NCI-H187 (cell line): ENCODE measurements at places on chromosomes 5 and 9.

DNA sequence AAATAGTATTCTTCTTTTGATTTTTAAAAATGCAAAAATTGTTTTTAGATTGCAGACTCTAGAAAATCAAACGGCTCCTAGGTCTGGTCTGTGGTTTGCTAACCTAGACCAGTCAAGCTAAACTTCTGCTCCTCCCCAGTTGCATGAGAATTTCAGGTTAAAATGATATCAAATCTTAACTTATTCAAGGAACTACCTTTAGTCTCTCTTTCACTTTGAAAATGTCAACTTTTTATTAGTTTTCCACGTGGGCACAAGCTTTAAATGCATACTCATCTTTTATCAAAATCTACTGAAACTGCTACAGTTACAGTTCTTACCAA is 8.8 kb downstream of the CAMK4 start:
- no peak for DNase-seq

DNA sequence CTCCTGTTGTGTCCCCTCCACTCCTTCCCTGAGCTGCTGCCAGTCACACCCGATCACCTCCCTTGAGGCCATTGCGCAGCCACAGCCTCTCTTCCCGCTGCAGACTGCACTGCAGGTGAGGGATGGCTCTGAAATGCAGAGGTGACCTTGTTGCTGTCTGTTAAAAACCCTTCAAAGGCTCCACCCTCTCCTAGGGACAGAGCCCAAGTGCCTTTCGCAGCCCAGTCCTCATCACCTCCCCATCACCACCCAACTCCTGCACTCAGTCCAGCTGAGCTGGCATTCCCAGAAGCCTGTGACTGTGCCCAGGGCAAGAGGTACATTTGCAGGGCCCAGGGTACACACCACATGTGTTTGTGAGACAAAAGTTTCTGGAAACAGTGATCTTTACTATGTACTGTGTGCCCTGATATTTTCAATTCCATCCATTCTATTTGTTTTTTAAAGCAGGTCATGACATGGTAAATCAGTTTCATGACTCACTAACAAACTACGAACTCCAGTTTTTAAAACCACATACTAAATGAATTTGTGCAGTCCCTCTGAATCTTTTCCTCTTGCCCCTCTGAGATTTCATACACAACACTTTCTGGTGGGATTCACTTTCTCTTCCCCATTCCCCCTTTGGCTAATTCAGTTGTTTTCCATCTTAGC is 73.0 kb upstream of the SPOCK1 start:
- peak; percentile 22 for DNase-seq

GRCh38 chr9:134712926-134713325 is 71.3 kb downstream of the COL5A1 start:
- no peak for DNase-seq

DNA sequence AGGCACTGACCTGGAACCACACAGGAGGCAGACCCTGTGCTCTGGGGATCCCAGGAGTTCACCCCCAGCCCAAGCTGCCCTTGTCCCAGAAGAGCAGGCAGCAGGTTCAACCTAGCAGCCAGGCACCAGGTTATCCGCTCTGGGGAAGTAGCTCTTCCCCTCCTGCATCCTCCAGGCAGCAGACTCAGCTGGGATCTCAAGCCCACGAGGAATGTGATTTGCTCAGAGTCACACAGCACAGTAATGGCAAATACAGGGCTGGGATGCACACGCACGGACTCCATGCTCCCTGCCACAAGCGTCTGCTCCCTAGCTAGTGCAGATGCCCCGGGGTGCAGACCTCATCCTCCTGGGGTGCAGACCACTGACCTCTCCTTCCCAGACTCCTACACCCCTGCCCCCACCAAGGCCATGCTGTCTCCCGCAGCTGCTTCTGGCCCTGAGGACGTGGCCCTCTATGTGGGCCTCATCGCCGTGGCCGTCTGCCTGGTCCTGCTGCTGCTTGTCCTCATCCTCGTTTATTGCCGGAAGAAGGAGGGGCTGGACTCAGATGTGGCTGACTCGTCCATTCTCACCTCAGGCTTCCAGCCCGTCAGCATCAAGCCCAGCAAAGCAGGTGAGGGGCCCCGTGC is 25.5 kb downstream of the HK3 start:
- no peak for DNase-seq

DNA sequence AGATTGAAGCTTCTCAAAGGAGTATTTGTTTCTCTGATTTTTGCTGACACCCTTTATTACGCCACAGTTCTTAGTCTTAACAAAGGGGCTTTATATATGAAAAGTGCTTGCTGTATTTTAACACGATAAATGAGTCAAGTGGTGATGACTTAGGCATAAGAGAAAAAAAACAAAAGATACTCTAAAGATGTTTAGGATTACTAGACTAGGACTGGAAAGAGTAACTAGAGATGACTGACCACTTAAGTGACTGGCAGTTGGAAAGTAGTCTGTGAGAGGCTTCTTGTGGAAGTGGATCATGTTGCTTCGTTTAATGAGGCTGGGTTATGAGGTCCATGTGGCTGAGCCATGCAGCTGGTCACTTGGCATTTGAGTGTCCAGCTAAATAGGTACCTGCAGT is 69.4 kb upstream of the ACTBL2 start:
- no peak for DNase-seq

DNA sequence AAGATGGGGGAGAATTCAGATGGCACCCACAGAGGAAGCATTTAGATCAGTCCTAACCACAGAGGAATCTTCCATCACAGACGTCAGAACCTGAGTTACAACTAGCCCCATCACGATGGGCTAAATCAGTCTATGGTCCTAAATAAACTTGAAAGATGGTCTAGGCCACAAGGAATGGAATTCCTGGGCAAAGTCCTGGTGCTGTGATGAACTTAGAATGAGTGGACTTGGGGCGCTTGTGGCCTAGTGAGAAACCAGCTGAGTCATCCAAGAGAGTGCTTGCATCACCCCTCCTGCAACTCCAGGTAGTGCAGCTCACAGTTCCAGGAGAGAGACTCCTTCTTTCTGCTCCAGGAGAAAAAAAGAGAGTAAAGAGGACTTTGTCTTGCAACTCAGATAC is 722.9 kb upstream of the RGMB start:
- DNase-seq, result no peak

DNA sequence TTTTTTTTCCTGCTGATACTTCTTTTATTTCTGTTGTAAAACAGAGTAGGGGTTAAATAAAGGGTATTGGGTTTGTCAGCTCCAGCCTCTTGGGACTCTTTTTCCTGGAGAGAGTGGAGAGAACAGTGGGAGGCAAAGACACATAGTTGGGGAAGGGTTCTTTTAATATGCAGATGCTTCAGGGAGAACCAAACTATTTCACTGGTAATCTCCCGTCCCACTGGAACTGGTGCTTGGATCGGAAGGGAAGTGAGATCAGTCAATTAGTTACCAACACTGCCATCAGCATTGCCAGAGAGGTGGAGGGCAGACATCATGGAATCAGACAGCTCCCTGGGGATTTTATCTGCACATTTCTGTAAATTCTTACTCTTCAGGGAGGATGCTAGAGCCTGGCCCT is 47.6 kb upstream of the ELOVL7 start:
- no peak for DNase-seq

- DNase-seq, result no peak
Observed at GRCh38 chr5:135436951-135437418, 10.2 kb downstream of the DCANP1 start.

- DNase-seq, result no peak
Observed at GRCh38 chr5:62791059-62791458, 212.4 kb downstream of the LRRC70 start.

- no peak for DNase-seq
Observed at GRCh38 chr9:135704483-135704882, 2.5 kb downstream of the KCNT1 start.

- no peak for DNase-seq
Observed at GRCh38 chr5:39005566-39006232, 68.5 kb downstream of the RICTOR start.

GRCh38 chr9:70106571-70106970 is 62.9 kb downstream of the MAMDC2 start:
- DNase-seq, result no peak

GRCh38 chr5:144189800-144190429 is 19.2 kb downstream of the KCTD16 start:
- DNase-seq, result no peak
